Left renal pelvis (tissue), 4 donors: ENCODE measurements at places on chromosomes 11 and 22.

DNA sequence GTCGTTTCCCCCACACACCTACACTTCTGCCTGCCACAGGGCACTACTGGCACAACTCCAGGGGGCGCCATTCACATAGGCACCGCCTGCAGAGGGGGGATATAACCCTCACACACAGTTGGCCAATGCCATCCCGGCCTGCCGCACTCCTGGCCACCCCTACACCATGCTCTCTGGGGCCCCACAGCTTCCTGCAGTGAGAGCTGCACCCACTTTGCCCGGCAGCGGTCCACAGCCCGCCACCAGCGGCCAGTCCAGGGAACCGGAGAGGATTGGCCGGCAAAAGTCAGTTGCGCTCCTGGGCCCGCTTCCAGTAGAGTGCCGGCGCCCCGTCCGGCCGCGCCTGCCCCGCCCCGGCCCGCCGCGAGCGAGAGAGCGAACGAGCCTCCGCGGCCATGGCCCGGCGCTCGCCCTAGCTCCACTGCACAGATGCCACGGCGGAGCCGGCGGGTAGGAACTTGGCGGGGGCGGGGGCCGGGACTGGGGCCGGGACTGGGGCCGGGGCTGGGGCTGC, 25.6 kb upstream of the SUSD2 start:
- DNase-seq, result no peak

GRCh38 chr22:20024650-20025397, 3.9 kb downstream of the TANGO2 start:
- DNase-seq, result no peak

DNA sequence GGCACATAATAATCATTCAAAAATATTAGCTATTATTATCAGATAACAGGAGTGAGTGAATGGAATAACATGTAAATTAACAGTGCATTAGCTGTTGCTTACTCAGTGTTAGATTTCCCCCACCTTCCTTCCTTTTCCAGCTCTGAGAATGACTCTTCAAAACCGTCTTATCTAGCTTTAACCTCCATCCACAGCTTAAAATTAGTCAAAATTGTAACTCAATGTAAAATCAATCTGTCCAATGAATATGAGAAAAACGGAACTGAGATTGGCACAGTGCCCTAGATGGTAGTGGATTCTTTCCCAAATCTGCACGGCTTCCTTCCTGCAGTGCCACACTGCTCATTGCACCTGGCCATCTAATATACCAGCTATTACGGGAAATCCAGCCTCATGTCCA, 156.8 kb upstream of the BDNF start:
- DNase-seq, result no peak

DNA sequence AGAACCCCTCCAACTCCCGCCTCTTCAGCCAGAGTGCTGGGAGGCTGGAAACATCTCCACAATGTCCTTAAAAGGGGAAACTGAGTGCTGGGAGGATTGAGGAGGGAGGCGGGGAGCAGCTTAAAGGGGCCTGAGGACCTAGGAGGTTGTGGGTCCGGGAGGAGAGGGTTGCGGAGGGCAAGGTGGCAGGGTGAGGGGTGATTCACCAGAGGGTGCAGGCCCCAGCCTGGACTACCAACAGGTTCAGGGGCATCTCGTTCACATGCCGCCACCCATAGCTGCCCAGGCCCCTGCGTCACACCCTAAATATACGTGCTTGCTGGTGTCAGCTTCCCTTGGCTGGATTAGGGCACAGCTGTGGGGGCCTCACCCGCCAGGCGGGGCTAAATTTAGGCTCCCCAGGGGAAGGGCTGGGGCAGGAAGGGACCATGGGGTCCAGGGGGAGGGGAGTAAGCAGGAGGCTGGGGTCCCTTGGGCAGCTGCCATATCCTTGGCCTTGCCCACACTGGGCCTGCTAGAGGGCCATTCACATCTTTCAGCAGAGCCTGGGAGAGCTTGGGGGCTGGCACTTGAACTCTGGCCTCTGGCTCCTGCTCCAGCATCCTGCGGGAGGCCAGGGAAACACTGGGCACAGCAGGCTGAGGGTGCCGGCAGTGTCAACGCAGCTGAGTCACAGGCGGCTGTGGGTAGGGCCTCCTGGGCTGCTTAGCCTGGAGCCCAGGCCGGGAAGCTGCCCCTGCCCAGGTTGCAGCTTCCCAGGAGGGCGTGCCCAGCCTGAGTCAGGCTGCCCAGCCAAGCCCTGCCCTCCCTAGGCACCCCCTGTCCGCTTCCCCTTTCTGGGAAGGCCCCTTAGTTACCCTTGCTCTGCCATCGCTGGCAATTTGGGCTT, 1.3 kb downstream of the EHBP1L1 start:
- DNase-seq, result no peak

DNA sequence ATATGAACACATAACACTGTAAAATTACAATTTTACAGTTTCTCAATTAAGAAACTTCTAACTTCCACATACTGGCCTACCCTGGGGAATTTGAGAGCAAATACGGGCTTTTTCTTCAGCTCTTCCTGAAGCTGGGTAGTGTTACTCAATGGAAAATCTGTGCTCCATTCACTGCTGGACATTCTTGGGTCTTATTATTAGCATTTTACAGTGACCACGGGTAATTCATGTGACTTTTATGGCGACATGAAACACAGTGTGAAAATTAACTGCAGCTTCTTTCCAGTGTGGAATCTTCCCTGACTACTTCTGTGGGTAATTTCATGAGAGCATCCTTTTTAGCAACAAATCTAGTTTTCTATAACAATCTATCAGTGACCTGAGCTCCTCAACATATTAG, 423.7 kb upstream of the ANO5 start:
- no peak for DNase-seq

DNA sequence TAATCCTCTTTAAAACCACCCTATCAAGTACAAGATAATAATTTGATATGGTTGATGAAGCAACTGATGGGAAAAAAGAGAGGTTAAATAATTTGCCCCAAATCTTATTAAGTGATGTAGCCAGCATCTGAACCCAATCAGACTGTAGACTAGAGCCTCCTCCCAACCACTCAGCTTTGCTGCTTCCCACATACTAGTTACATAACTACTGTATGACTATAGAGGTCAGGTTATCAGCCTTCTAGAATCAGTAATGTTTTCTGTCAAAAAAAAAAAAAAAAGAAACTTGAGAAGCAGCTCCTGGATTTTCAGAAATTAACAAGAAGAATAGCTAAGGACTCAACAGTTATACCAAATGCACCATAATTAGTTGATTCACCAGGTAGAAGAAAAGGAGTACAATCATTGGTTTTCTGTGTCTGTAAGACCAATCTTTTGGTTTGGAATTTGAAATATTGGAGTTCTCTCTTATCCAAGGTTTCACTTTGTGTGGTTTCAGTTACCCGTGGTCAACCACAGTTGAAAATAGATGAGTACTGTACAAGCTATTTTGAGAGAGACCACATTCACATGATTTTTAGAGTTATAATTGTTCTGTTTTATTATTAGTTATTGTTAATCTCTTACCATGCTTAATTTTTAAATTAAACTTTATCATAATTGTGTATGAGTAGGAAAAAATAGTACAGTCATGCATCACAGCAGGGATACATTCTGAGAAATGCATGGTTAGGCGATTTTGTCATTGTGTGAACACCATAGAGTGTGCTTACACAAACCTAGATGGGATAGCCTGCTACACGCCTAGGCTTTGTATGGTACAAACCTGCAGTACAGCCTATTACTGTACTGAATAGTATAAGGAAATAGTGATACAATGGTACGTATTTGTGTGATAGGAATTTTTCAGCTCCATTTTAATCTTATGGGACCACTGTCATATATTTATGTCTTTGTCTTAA, 72.2 kb downstream of the PDHX start:
- DNase-seq, result no peak

- no peak for DNase-seq
Observed at GRCh38 chr11:119676461-119677020, 52.5 kb downstream of the NECTIN1 start.

DNA sequence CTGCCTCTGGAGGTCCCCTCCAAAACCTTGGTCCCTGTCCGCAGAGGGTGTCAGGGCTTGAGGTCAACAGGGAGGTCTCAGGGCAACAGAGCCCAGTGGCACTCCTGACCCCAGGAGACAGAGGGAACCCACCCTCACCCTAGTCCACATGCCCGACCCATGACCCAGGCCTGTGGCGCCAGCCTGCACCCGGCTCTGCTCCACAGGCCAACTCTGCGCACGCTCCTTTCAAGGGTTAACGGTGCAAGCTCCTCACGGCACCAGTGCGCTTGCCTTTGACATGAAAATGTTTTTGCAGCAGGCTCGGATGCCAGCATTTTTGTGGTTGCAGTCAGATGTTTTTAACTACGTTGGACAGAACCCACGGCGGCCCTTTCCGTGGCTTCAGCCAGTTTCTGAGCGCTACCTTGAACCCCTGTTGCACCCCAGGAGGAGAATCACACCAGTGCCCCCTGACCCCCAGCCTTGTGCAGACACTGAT, 68.6 kb downstream of the CDKN1C start:
- no peak for DNase-seq

- no peak for DNase-seq
Observed at GRCh38 chr11:30552839-30553238, 33.3 kb downstream of the MPPED2 start.

- DNase-seq, result no peak
Observed at GRCh38 chr11:59247531-59248227, 35.0 kb upstream of the MPEG1 start.

DNA sequence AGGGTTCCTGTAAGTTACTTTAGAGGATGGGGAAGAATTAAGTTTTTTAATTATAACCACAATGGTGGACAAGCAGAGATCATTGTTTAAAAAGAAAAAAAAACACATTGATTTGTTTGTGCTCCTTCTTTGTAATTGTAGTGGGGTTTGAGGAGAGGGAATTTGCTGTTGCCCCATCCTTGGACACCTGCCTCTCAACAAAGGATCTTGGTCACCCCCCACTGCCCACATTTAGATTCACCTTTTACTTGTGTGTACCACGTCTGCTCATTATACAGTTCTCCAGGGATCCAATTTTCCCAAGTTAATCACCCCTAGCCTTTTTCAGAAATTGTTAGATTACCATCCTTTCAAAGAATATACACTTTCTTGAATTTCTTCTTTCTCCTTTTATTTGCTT, 53.0 kb downstream of the DNAJC24 start:
- DNase-seq, result no peak

- no peak for DNase-seq
Observed at GRCh38 chr22:41672780-41673509, 15.7 kb downstream of the SNU13 start.

DNA sequence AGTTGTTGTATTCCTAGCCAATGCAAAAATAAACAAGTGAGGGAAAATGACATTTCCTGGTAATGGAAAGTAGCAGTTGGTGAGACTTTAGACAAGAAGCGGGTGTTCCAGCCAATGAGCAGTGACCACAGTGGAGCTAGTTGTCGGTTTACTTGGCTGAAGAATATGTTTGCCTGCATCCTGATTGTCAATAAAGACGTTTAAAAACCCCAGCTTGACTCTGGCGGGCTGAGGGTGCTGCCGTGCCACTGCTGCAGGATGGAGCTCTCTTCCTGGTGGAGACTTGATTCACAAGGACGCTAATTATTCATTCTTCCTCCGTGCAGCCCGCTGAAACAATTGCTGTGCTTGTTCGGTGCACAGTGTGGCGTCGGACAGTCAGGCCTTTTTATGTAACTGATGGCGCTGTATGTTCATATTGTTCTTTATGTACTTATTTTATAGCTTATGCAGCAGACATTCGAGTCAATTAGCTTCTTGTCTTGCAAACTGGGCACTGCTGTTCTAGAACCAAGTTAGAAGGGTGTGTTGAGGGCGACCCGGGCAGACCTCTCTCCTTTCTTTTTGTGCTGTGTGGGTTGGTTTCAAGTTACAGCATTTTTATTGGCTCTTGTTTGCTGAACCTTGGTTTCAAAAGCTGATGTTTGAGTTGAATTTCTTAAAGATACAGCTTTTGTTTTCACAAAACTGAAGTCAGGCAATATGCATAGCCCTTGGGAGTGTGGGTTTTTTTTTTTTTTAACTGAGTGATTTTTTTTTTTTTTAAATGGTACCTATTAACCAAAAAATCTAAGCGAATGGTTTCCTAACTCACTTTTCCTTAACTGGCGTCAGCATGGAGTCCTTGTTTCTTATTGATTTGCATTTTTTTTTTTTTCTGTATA, 153.9 kb downstream of the TEAD1 start:
- DNase-seq, result no peak

- DNase-seq, result no peak
Observed at GRCh38 chr22:23673826-23674690, 16.8 kb upstream of the RGL4 start.

DNA sequence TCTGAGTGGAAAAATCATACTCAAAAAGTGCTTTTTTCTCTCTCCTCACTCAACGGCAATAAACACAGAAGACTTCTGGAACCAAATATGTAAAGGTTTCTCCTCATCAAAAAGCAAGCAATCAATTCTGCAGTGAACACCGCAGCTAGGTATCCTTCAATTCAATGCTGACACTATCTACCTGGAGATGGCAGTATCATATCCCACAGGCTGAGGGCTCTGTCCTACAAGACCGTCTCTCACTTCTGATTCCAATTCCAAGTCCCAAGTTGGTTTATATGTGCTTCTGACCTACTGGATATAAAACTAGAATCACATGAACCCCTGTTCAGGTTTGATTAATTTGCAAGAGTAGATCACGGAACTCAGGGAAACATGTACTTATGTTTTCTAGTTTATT, 59.7 kb upstream of the LUZP2 start:
- DNase-seq, result no peak

DNA sequence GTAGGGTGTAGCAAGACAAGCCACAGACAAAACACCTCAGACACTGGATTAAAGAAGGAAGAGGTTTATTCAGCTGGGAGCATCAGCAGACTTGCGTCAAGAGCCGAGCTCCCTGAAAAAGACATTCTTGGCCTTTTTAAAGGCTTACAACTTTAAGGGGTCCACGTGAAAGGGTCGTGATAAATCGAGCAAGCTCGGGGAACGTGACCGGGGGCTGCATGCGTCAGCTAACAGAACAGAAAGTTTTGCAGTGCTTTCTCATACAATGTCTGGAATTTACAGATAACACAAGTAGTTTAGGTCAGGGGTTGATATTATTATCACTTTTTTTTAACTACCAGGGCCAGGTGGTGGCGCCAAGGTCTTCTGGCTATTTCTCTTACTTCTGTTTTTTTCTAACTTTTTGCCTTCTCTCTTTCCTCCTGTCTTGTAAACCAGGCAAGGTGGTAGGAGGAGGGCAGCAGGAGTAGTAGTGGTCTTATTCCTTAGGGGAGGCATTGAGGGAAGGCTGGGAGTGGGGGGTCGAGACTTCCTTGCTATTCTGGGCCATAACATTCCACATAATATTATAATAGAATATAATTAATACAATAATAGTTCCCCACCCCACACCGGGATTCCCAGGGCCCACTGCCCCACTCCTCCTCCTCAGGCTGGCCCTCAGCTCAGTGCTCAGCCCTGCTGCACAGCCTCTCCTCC, 587 bp upstream of the ALDH3B1 start:
- DNase-seq, result no peak

DNA sequence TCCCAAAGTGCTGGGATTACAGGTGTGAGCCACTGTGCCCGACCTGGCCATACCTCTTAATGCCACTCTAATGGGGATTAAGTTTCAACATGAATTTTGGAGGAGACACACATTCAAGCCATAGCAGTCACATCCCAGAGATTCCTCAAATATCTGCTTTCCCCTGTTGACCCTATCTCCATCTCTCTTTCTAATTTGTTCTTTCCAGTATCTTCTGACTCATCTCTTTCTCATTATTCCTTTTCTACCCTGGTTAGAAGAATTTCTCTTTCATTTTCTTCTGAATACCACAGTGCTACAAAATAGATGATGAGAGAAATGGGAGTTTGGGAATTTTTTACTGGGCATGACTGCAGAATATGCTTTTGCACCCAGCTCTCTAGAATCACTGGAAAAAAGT, 5.1 kb downstream of the OR10V1 start:
- no peak for DNase-seq

- DNase-seq, result no peak
Observed at GRCh38 chr11:114290503-114291235, 5.5 kb upstream of the NNMT start.
